ENCODE measurements at places on chromosomes 13 and 19.

DNA sequence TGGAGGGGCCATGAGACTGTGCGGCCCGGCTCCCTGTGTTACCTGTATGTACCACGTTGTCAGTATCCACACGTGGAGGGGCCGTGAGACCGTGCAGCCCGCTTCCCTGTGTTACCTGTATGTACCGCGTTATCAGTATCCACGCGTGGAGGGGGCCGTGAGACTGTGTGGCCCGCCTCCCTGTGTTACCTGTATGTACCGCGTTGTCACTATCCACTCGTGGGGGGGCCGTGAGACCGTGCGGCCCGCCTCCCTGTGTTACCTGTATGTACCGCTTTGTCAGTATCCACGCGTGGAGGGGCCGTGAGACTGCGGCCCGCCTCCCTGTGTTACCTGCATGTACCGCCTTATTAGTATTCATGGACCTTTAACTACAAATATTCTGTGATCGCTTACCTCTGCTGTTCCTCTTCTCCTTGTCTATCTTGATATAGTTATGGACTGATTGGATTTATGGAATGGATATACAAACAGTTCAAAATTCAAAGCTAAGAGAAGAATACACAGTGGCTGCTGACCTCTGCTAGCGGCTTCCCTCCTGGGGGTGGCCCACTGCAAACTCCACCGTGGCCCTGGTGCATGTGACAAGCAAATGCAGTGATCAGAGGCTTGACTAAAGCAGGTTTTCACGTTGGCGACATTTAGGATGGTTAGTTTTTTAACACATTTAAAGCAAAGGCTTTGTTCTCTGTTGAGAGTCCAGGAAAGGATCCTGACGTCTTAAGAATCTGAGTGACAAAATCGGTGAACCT, 38.7 kb downstream of the ATP11A start:
- DNase-seq = no peak

DNA sequence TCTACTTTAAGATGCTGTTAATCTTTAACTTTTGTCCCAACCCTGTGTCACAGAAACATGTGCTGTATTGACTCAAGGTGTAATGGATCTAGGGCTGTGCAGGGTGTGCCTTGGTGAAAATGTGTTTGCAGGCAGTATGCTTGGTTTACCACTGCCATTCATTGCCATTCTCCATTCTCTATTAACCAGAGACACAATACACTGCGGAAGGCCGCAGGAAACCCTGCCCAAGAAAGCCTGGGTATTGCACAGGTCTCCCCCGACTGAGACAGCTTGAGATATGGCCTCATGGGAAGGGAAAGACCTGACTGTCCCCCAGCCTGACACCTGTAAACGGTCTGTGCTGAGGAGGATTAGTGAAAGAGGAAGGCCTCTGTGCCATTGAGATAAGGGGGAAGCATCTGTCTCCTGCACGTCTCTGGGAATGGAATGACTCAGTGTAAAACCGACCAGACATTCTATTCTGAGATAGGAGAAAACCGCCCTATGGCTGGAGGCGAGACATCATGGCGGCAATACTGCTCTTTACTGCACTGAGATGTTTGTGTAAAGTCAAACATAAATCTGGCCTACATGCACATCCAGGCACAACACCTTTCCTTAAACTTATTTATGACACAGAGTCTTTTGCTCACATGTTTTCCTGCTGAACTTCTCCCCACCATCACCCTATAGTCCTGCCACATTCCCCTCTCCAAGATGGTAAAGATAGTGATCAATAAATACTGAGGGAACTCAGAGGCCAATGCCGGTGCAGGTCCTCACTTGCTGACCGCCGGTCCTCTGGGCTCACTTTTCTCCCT, 13.1 kb upstream of the ZNF888 start:
- DNase-seq = no peak

GRCh38 chr19:45539459-45539858, 32.2 kb downstream of the VASP start:
- DNase-seq = no peak

DNA sequence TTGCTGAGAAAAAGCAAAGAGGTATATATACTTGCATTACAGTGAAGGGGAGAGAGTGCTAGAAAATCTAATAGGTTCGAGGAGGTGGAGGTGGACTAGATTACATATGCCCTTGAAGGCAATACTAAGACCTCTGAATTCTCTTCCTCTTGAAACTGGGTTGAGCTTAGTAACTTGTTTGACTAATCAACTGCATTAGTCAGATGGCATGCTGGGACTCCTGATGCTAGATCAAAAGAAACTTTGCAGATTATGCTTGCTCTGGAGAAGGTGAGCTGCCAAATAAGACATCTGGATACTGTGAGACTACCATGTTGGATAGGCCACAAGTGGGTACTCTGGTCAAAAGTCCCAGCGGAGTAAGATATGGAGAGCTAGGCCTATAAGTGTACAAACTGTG, 331.3 kb downstream of the KLF5 start:
- no peak for DNase-seq

DNA sequence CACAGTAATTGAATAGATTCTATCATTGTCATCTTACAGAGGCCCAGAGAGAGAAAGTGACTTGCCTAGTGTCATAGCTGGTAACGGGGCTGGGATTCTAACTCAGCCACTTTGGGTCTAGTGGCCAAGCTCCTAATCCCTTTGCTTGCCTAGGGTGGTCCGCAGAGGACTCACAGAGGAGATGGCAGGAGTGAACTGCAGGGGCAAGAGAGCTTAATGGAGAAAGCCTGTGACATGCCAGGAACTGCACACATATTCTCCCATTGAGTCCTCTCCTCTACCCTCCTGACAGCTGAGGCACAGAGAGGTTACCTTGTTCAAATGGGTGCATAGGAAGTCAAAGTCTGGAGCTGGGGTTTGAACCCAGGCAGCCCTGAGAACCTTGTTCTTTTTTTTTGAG, 2.7 kb downstream of the LSR start:
- DNase-seq = no peak

DNA sequence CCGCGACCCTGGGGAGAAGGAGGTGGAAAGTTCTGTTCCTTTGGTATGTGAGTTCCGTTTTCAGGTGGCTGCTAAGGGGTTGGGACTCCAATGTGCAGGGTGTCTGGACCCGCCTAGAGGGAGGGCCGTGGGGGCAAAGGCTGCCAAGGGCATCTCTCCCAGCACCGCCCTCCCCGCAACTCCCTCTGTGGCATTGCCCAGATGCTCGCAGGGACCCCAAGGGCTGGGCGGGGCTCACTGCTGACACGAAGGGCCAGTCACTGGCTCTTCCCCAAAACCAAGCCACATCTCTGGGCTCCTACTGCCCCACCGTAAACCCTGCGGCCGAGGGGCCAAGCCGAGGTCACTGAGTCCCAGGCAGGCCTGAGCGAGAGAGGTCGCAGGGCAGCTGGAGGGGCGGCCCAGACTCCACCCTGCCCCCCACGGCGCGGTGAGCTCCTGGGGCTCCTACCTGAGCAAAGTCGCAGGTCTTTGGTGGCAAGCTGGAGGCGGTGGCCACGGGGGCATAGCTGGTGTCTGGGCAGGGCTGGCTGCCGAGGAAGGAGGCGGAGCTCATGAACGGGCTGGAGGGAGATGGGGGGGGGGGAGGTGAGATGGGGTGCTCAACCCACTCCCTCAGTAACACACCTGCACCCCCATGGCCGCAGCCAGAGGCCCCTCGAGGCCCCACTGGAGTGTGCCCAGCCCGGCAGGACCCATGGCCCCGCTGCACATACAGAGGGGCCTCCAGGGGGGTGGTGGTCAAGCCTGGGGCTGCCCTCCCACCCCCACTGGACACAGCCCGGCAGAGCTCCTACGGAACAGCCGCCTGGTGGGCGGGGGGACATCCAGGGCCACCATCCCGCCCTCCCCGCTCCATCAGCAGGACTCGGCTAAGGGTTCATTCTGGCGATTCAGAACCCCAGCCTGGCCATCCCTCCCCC, 26.9 kb downstream of the SBNO2 start:
- no peak for DNase-seq

GRCh38 chr19:47109541-47110375, 3.8 kb downstream of the ZC3H4 start:
- no peak for DNase-seq

DNA sequence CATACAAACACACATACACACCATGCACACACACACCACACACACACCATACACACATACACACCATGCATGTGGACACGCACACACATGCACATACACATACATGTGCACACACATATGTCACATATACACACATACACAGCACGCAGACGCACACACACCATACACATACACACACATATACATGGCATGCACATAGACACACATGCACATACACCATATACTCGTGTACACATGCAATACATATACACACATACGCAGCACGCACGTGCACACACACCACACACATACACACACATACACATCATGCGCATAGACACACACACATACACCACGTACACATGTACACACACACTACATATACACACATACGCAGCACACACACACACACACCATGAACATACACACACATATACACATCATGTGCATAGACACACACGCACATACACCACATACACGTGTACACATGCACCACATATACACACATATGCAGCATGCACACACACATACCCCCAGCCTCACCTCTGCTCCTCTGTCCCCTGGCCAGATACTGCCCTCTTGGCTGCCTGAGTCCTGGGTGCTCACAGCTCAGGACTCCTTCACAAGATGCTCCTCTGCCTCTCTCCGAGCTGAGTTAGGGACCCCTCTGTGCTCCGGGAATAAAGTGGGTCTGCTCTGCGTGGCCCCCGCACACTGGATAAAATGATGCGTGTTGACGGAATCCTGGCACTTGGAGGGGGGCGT, 70.9 kb upstream of the ARHGEF7 start:
- no peak for DNase-seq

- no peak for DNase-seq
These were observed 5.1 kb downstream of the SLC39A3 start for GRCh38 chr19:2734589-2735288.

DNA sequence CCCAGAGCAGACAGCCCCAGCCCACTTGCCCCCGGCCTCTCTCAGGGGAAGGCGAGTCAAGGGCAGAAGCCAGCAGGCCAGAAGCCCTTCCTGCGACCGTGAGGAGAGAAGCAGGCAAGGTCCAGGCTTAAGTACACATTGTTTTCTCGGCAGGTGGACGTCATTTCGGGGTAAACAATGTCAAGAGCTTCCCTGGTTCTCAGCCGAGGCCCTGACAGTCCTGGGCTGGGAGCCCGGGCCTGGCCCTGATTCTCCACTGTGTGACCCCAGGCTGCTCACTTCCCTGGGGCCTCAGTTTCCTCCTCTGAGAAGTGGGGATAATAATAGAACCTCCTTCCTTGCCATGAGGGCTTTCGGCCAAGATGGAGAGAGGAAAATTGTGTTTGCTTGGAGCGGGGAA, 19.4 kb downstream of the PLVAP start:
- no peak for DNase-seq

GRCh38 chr13:39224671-39225240, 186.5 kb downstream of the NHLRC3 start:
- DNase-seq = no peak

DNA sequence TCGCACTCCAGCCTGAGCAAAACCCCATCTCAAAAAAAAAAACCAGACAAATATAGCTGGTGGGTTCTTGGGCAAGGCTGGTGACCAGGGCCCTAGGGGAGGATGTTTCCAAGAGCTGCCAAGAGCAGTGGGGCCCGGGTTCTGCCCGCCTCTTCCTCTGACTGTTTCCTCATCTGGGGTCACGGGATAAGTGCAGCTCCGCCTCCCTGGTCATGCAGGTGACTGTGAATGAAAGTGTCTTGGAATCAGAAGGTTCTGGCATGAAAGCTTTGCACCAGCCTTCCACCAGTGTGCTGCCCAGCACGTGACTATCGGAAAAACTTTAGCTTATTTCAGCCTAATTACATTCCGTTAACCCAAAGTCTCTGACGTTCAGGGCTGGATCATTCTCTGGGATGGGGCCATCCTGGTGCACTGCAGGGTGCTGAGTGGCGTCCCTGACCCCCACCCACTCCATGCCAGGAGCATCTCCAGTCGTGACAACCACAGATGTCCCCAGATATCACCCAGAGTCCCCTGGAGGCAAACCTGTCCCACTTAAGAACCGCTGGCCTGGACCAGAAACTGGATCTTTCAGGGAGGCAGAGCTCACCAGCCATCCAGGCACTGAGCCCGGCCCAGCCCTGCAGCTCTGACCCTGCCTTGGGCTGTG, 85.6 kb downstream of the GNG7 start:
- DNase-seq = no peak

- peak; percentile 91 for DNase-seq
These were observed 44.8 kb downstream of the ANKRD10 start for GRCh38 chr13:110869805-110870706.

- no peak for DNase-seq
These were observed 482.3 kb upstream of the ZNF507 start for GRCh38 chr19:31863122-31863521.

GRCh38 chr19:33310606-33311325, 8.4 kb upstream of the CEBPA start:
- peak; percentile 61 for DNase-seq

GRCh38 chr13:67367399-67367798, 137.3 kb upstream of the PCDH9 start:
- DNase-seq = no peak

DNA sequence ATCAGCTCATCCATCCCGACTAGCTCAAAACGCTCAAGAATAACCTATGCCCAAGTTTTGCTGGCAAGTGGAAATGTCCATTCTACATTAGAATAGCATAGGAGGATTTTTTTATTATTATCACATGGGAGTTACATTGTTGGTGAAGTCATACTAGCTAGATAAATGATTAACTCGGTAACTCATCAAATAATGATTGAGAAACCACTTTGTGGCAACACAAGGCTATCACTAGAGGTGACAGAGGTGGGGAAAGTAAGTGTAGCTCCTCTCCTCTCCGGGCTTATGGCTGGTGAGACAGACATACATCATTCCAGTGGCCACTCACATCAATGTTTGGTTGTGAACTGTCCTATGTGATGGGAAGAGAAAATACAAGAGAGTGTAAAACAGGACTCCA, 161.6 kb downstream of the ZIC5 start:
- DNase-seq = no peak

DNA sequence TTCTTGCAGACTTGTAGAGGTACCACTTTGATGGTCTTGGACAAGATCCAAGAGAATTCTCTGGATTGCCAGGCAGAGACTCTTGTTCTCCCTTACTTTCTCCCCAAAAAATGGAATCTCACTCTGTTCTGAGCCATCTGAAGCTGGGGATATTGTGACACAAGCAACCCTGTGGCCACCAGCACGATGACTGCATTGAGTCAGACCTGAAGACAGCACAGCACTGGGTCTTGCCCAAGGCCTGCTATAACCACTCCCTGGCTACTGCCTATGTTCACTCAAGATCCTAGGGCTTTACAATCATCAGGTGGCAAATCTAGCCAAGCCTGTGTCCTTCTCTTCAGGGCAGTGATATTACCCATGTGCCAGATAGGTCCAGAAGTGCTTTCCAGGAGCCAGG, 202.5 kb upstream of the SERP2 start:
- no peak for DNase-seq

- DNase-seq = no peak
These were observed 69.2 kb downstream of the ZNF100 start for GRCh38 chr19:21698215-21698614.

- DNase-seq = peak; percentile 91
These were observed at the start of gene TSHZ3 for GRCh38 chr19:31349160-31349881. TSHZ3 (minus strand) TSS chr19:31349436; CDS start chr19:31349219, 217 bp downstream.
